ENCODE measurements at places on chromosomes 5 and 9.

DNA sequence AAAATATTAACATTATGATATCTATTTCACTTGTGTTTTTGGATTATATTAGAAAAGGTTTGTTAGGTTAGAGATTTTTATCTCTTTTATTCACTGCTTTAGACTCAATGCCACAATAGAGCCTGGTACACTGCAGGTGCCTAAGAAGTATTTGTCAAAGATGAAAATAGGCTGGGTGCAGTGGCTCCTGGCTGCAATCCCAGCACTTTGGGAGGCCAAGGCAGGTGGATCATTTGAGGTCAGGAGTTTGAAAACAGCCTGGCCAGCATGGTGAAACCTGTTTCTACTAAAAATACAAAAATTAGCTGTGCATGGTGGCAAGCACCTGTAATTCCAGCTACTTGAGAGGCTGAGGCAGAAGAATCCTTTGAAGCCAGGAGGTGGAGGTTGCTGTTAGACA is 64.3 kb downstream of the C9 start:
- DNase-seq = no peak

DNA sequence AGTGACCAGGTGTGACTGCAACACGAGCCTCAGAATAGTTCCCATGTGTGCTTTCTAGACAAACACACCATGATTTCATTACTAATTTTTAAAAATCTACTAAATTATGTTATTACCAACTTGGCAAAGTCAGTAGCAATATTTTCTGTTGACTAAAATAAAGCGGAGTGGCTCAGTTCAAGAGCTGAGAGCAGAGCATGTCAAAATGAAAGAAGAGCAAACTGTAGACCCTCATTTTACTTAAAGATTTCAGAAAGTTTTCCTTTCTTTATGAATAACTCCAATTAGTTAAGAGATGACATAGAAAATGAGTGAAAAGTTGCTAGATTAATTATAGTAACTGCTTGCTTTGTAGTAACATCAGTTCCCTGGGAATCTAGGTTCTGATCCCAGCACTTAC is 17.9 kb downstream of the OXCT1 start:
- no peak for DNase-seq

DNA sequence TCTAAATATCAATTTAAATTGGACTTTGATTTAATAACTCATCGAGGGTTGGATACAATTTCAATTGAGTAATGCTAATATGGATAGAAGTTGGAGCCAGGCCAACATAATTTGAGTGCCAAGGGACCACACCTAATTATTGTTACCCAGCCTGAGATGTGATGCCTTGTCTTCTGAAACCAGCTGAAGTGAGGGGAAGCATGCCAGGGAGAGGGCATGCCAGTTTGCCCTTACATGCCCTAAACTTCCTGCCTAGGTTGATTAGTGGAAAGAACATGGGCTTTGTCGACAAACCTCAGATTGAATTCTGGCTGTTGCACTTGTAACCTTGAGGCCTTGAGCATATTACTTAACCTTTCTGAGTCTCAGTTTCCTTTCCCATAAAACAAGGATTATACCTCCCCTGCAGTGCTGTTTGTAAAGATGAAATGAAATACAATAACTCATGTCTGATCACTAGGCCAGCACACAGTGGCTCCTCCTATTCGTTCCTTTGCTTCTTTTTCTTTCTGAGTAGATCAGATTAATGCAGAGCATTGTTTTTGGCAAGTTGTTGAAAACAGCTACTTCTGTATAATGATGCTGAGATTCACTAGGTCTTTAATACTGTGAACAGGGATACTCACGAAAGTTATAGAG is 412.8 kb downstream of the TLE4 start:
- no peak for DNase-seq

- no peak for DNase-seq
Measured at GRCh38 chr9:89617978-89618377, 13.2 kb downstream of the GADD45G start.

GRCh38 chr9:108212184-108212583 is 643.6 kb downstream of the ACTL7B start:
- DNase-seq = no peak

GRCh38 chr9:98428454-98428853 is 173.0 kb upstream of the TBC1D2 start:
- DNase-seq = no peak

DNA sequence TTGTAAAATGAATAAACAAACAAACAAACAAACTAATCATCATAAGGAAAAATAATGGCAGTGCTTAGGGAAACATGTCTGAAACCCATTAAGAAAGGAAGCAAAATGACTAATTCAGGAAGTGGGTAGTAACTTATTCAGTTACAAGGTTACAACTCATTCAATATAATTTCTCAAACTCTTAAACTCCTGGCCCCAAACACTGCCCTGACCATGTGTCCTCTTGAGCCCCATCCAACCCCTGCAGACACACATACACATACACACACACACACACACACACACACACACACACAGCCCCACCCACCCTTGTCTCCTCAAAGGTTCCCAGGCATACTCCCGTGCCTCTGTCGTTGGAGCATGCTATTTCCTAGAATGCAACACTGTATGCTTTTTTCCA is 193.9 kb downstream of the SEC61B start:
- DNase-seq = no peak

GRCh38 chr9:9552665-9553064 is 1060.1 kb downstream of the PTPRD start:
- DNase-seq = no peak
